Fibroblast of skin of right quadriceps (primary cell): ENCODE measurements at places on chromosomes 4 and X.

GRCh38 chrX:39688576-39689375 is 409.0 kb downstream of the BCOR start:
- peak; percentile 44 for DNase-seq

DNA sequence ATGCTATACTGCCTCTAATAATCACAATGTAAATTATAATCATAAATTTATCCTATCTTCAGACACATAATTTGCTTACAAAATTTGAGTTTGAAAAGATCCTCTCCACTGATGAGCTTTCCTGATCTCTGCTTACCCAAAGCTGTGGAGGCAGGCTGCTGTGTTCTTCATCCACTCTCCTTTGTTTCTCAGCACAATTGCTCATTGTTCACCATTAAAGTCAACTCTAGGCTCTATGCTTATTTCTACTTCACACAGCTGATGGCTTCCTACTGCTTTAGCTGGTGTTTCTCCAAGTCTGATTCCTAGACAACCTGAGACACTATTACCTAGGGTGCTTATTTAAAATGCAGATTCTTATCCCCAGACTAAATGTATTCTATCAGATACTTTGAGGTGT is 319.7 kb downstream of the PCDH18 start:
- DNase-seq = no peak

DNA sequence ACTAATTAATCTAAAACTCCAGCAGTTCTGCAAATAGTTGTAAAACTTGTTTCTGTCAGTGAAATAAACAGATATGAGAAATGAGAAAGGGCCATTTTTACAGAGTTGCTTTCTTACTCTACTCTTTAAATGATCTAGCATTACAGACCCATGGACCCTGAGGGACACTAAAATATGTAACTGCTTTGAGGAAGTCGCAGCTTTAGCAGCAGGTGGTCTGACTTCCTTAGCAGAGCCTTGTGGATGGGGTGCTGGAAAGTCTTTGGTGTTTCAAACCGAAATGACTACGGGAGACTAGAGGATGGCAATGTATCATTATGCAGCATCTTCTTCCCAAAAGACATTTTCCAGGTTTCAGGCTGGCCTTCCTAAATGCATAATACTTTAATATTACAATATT is 18.7 kb downstream of the SHISA3 start:
- no peak for DNase-seq

DNA sequence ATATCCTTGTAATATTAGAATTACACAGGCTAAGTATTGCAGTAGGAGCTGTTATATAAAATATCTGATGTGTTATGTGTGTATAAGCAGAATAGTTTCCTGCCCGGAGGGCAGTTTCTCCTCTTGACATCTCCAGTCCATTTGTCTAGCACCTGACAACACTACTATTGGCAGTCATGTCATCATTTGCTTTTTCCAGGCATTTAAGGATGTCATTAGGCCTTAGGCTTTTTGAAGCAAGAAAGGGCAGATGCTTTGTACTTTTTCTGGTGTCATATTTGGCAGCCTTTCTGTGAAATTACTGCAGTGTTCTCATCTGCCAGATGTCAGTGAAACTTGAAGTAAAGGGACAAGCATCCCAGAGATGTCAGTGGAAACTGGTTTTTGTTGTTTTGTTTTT is 2017.6 kb upstream of the IGFBP7 start:
- DNase-seq = no peak

GRCh38 chr4:22237155-22237751 is 278.6 kb downstream of the ADGRA3 start:
- no peak for DNase-seq

DNA sequence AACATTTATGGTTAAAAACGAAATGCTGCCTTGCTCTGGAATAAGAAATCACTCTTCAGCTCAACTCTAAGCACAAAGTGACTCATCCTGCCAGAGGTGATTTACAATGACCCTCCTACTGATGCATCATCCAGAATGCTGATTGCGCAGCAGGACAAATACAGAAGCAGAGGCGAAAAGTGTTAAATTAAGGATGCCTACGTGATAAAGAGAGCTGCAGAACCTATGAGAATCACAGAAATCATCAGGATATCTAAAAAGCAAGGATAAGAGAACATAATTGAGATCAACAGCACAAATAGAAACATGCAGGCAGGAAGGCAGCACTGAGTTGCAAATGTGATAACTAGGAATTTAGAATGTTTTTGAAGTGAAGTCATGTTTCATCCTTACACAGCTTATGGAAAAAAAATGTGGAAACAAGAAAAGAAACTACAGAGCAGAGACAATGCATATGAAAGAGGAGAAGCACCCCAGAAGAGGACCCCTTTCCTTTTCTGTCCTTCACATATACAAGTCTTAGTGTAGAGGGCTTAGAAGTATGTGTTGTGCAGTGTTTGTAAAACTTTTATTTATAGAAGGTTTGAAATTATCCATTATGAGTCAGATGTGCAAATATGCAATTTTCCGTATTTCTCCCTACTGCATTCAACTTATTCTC is 188.4 kb downstream of the SLC7A11 start:
- peak; percentile 95 for DNase-seq

GRCh38 chr4:152545088-152545487 is 9.2 kb upstream of the FBXW7 start:
- DNase-seq = no peak

- DNase-seq = no peak
These were observed 703.1 kb downstream of the CENPC start for GRCh38 chr4:66842026-66842723.

GRCh38 chr4:2354760-2355159 is 63.7 kb downstream of the ZFYVE28 start:
- DNase-seq = no peak

DNA sequence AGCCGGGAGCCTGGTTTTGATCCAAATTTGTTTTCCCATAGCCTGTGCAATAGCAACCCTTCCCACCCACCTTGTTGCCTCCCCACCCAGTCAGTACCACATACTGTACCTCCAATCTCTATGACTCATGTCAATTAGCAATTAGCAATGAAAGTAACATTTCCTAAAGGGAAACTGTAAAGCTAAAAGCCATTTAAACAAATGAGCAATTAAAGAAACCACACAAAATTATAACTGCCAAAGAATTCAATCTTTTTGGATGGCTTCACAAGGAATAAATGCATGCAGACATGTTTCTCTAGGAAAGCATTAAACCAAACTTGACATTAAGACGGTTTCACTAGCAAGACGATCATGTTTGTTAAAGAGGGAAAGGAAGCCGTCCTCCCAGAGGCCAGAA is 169.0 kb upstream of the MAP3K15 start:
- peak; percentile 22 for DNase-seq

DNA sequence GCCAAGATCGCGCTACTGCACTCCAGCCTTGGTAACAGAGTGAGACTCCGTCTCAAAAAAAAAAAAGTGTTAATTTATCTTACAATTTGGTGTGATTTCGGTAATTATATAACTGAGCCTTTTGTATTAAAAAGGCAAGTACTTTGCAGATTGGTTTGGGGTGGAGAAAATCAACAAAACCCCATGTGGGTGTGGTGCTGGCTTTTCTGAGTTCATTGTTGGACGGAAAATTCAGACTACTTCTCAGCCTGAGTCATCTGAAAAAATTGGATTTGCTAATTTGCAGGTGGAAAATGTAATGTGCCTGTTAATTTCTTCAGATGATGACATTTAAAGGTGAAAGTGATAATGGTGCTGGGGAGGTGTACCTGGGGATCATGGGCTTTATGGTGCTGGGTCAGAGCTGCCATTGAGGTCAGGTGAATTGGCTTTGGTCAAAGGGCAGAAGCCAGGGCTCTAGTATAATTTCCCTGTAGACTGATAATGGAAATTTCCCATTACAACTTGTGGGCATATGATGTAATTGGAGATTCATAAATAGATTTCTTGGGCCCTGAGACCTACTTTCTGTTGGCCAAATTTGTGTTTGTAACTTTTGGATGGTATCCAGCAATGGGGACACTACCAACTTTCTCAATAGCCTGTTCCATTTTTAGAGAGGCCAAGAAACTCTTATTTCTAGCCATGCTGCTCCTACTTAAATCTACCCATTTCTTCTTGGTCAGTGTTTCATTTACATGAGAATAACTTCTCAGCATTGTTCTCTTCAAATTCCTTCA is 74.3 kb upstream of the TEX13D start:
- no peak for DNase-seq

GRCh38 chrX:43969504-43970501 is 3.4 kb downstream of the NDP start:
- DNase-seq = peak; percentile 45

DNA sequence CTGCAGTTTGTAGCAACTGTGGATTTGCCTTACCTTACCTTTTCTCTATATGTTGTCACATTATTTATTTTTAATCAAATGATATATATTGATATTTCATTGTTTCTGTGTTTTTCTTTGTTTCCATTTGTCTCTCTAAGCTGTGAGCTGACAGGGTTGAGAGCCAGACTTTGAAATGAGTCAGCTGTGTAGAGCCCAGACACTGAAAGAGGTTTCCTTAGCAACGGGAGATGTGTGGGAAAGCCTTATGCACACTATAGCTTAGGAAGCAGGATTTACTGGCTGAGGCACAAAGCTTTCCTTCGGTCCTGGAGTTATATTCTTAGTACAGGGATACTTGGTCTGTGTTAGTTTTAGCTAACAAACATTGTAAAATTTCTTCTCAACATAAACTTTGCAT is 192.2 kb downstream of the FGF13 start:
- DNase-seq = peak; percentile 8
